ENCODE measurements at places on chromosomes 7 and 10.
A peak's percentile ranks its signal among the peaks of the same experiment; 100 is the strongest.

GRCh38 chr7:124996778-124997177 lies 67.2 kb upstream of the POT1 start:
- no peak for DNase-seq

GRCh38 chr7:154390961-154391360 lies 338.8 kb downstream of the DPP6 start:
- DNase-seq, result no peak

DNA sequence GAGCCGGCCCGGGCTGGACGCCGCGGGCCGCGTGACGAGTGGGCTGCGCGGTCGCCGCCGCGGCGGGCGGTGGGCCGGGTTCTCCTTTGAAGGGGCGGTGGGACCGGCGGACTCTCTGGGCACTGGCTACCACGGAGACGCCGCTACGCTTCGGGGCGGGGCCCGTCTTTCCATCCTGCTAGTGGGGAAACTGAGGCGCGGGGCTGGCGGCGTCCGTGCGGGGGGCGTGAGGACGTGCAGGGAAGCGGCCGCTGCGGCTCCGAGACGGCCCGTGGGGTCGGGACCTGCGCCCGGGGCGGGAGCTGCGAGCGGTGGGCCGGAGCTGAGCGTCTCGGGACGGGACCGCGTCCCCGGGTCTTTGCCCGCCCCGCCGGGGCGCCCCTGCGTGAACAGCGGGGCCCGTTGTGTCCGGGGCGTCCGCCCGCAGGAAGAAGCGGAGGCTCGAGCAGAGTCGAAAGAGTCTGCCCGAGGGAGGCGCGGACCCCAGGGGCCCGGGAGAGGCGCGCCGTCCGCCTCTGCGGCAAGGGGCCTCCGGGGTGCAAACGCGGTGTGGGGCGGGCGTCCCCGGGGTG lies 548 bp upstream of the BNIP3 start:
- no peak for DNase-seq

DNA sequence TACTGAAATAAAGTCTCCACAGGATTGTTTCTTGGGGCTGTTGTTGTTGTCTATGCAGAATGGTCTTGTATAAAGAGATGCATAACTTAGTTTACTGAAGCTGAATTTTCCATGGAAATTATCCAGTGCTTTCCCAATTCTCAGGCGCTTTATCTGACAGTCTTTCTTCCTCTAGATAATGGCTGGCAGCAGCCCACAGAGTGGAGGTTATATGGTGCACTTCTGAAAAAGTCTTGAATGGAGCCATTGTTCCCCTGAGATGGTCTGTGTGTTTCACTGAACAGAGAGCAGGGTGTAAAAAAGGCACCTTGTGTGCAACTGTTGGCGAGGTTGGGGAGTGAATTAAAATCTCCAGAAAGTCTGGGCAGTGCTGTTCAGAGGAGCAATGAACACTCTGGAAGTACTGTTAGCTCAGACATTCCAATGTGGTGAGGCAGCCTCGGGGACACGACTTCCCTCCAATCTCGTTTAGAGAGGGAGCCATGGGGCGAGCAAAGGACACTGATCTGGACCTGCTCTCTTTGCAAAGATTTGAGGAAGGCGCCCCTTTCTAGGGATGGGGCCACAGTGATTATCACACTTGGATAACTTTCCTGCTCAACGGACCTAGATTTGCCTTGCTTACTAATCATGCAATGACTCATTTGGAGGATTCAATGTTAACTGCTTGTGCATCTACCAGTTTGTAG lies 2.0 kb upstream of the PLCE1 start:
- peak; percentile 93 for DNase-seq

- DNase-seq, result no peak
Observed at GRCh38 chr7:86199881-86200614, 443.7 kb upstream of the GRM3 start.

DNA sequence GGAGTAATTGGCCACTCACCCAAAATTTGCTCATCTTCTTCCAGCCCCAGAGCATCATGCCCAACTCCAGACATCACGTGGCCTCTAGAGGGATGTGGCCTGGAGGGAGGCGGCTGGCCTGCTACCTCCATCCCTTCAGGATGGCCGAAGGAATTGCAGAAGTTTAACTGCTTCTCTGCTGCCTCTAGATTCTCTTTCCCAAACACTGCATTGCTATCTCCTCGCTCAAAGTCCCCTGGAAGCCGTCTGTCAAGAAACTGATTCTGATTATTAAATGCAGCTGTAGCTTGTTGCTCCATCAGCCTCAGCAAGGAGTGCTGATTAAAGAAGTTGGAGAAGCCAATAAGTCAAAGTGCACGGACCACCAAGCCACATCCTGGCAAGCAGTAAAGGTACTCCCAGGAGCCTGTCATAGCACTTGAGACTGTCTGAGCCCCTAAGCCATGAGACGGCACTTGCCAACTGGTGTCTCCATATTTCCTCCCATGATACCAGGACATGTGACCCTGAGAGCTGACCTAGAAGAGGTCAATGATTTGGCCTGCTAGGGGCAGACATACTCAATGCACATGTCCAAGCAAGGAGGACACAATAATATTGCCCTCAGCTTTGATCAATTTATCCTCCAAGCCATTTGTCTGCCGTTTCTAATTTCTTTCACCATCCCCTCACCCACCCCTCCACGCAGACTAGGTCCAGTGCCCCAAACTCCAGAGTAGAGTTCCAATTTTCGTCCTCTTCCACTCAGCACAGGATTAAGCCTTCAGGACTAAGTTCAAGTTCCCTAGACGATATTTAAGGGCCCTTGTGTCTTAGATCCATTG lies 84.2 kb downstream of the TBXAS1 start:
- DNase-seq, result no peak

GRCh38 chr7:12951397-12951801 lies 264.0 kb downstream of the ARL4A start:
- DNase-seq, result peak; percentile 61

DNA sequence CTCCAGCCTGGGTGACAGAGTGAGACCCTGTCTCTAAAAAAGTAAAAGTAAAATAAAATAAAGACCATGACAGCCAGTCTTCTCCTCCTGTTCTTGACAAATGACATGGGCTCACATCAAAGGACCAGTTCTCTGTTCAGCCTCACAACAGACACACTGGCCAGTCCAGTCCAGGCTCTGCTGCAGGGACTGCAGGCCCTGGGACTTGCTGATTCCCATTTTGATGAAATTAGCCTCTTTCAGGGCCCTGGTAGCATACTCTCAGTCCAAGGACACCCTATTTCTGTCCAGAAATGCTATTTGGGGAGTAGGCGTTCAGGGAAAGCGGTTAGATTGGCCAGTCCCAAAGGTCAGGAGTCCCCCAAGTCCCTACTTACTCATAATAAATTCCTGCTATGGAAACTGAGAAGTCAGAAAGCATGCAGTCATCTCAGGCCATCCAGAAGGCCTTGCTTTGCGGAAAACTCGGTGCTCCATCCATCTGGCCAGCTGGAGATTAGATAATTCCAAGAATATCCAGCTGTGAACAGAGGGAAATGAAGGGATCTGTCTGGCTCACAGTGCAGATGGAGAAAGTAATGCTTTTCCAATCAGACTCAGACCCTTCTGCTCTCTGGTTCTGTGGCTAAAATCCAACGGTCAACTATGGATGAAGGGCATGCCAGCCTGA lies 74.4 kb downstream of the RAB11FIP2 start:
- no peak for DNase-seq

GRCh38 chr10:102358712-102359382 lies 36.7 kb upstream of the NFKB2 start:
- DNase-seq, result no peak

GRCh38 chr7:3168869-3169268 lies 125.2 kb upstream of the CARD11 start:
- DNase-seq, result no peak

GRCh38 chr7:38846280-38846679 lies 62.7 kb downstream of the VPS41 start:
- no peak for DNase-seq

- DNase-seq, result no peak
Observed at GRCh38 chr10:1544929-1545328, 192.4 kb downstream of the ADARB2 start.

GRCh38 chr10:125911145-125911544 lies 14.8 kb downstream of the FANK1 start:
- no peak for DNase-seq

DNA sequence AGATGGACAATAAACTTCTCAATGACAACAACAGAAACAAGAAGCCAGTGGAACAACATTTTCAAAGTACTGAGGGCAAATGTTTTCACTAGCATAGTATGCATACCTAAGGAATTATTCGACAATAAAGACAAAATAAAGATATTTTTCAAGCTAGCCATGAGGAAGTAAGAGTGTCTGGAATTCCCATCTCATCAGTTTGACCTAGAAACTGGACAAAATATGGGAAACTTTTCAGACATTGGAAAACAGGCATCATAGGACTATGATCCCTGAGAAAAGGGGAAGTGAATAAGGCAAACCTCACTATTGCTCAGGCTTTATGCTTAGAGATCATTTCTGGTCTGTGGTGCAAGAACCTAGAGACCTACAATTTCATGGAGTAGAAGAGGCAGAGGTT lies 86.3 kb downstream of the OAT start:
- no peak for DNase-seq

GRCh38 chr7:133044722-133045473 lies 37.0 kb downstream of the CHCHD3 start:
- no peak for DNase-seq

GRCh38 chr10:121928528-121928884 lies 675 bp upstream of the ATE1 start:
- no peak for DNase-seq

DNA sequence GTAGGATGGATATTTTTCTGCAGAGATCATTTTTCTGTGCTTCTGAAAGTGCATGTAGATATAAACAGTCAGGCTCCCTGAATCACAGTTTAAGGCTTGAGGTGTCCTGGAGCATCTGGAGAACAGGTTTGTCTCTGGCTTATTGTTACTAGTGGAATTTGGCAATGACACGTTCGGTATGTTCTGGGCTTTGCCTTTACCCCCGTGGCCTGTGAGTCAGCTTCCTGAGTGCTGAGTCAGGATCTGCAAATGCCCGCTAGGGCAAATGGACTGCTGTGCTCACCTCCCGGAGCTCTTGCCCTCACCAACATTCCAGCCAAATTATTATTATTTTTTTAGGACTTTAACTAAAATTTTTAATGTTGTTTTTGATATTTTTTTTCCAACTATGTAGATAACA lies 192.5 kb upstream of the PRSS1 start:
- peak; percentile 58 for DNase-seq

DNA sequence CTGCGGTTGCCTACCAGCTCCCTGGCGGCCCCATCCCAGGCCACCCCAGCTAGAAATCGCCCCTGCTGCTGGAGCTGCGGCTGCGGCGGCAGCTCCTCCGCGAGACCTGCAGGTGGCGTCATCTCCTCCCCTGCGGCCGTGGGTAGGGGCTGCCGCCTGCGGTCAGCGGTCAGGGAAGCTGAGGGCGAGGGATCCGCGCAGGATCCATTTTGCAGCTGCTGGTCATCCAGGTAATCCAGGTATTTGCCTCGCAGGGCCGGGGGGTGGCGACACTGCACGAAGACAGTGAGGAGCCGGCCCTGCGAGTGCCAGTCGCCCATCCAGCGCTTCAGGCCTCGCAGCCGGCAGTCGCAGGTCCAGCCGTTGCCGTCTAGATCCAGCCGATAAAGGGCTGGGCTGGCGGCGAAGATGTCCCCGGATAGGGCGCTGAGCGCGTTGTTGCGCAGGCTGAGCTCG lies 1.5 kb downstream of the TRIL start:
- DNase-seq, result no peak

GRCh38 chr10:97922022-97922758 lies 72.5 kb downstream of the GOLGA7B start:
- no peak for DNase-seq

- DNase-seq, result no peak
Observed at GRCh38 chr7:100753750-100754149, 20.4 kb downstream of the ZAN start.

DNA sequence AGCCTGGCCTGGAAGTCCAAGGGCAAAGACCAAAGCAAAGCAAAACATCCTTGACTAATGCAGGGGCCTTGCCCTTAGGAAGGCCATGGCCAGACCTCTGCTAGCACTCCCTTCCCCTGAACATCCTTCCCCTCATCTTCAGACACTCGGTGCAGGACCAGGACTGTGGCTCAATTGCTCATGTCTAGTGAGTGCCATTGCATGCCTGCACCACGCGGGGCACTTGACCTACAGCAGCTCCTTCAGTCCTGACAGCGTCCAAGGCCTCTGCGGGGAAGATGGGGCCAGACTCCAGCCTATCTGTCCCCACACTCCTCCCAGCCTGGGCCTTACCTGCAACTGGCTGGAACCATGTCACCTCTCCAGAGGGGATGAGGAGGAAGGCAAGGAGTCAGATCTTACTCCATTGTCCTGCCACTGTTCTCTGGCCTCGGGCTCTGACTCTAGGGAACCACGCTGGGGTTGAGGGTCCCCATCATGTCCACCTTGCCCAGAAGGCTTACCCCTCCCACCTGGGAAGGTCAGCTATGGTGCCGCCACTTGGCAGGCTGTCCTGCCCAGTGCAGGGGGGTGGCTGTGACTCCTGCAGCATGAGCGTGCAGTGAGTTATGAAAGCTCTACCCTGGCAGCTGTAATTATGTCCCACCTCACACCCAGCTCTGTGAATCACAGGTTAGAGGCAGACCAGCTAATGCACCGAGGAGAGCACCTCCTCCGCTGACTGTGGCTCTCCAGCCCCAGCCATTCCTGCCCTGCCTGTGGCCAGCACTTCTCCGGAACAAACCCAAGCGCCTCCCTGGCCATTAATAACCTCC lies 16.1 kb downstream of the DRGX start:
- no peak for DNase-seq

DNA sequence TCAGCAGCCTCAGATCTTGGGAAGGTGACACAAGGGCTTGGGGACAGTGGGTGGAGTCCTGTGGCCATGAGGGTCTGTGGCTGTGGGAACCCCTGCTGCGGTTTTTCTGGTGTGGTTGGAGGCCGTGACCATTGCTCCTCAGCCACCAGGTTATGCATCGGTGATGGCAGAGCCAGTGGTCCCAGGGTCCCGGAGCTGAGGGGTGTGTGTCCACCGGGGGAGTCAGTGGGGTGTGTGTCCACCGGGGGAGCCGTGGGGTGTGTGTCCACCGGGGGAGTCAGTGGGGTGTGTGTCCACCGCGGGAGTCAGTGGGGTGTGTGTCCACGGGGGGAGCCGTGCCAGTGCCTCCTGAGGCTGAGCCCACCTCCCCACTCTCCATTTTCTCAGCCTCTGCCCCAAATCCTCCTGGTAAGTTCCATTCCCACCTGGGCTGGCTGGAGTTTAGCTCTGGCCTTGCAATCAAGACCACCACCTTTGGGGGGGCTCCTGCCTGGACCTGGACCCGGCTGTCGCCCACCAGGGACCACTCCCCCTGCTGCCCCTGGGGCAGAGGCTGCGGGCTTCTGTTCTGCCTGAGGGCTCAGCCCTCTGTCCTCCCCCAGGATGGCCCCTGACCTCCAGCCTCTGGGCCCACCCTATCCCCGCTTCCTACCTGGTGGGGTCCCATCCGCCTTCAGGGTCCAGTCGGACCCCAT lies 143.5 kb downstream of the ELFN1 start:
- no peak for DNase-seq

GRCh38 chr10:35912615-35913569 lies 270.8 kb upstream of the FZD8 start:
- no peak for DNase-seq

- DNase-seq, result no peak
Observed at GRCh38 chr7:20307119-20307518, 23.6 kb upstream of the ITGB8 start.

GRCh38 chr7:124390301-124390700 lies 357.4 kb upstream of the TMEM229A start:
- no peak for DNase-seq
